ENCODE measurements at places on chromosomes 3 and 15.

- DNase-seq: no peak
Measured at GRCh38 chr15:45231132-45231531, 20.9 kb upstream of the SLC28A2 start.

DNA sequence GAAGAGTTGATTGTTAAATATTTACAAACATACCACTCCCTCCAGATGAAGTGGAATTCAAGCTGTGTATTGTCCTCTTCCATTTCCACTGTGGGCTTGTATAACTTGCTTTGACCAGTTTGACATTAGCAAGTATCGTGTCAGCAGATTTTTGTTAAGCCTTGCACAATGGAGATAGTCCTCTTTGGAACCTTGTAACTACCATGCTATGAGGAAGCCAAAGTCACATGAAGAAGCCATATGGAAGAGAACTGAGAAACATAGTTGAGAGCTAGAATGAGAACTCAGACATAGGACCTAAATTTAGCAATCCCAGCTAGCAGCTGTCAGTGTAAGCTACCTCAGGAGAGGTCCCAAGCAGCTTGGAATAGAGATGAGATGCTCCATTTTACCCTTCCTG is 889.2 kb downstream of the PDCD6IP start:
- DNase-seq: no peak

DNA sequence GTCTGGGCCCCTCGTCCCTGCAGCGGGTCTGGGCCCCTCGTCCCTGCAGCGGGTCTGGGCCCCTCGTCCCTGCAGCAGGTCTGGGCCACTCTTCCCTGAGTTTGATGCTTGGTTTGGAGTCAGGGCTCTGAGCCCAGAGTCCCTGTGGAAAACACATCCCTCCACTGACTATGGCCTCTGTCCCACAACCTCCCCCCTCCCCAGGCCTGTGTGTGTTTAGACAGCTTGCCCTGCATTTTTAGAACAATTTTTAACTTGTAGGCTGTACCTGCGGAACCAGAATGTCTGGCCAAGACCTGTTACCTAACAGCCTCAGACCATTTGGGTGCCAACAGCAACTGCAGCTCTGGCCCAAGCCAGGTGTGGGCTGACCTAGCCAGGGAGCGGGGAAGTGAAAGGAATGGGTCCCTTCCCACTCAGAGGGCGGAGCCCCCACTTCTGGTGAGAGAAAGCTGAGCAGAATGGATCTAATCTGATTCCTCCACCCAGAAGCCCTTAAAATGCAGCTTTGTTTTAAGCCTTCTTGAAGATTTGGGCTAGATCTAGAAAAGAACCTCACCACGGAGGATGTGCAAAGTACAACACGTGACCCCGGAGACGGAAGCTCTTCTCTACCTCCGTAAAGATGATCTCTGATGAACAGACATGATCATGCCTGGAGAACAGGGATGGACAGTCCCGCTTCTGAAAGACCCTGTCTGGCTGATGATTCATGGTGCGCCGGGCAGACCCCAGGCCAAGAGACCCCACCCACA is 60.5 kb upstream of the TFRC start:
- DNase-seq: no peak

DNA sequence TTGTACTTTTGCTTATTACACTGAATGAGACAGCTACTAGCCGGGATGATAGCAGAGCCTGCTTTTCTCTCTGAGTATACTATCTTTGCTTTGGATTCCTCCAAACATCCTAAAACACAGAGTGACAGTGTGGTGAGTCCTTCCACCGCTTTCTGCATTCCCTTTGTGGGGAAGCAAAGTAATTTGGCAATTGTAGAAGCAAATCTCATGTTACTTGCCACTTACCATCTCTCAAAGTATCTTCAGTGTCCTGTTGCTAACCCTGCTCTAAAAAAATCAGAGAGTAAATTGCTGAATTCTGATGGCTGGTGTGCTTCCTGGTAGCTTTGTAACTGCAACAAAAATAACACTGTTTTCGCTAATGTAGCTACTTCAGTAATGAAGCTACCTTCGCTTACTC is 92.4 kb upstream of the LRRFIP2 start:
- no peak for DNase-seq

DNA sequence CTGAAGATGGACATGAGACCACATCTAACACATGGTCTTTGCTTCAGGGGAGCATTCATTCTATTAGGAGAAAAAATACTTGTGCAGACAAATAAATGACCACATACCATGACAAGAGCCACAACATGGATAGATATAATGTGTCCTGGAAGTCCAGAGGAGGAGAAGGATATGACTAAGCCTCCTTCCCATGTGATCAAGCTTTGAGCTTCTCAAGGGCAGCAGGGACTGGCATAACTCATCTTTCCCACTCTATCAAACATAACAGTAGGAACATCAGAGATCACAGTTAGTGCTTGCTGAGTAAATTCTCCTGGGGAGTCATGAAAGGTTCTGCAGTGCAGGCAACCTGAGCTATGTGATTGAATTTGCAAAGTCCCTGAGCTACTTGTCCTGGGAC is 86.0 kb upstream of the LPP start:
- no peak for DNase-seq

- DNase-seq: no peak
Measured at GRCh38 chr3:27378331-27378730, 9.1 kb upstream of the NEK10 start.
